ENCODE measurements at places on chromosomes 13 and 19.

- no peaks in the 10 kb centered on the region for H3K27me3 ChIP-seq
- H3K36me3 ChIP-seq: no peaks in the 10 kb centered on the region
- peak overlapping the region; percentile 91 for H3K4me3 ChIP-seq
- no peak overlapping the region for H3K27ac ChIP-seq
Measured at GRCh38 chr19:40576151-40576584, 505 bp upstream of the SHKBP1 start.

- peak overlapping the region; percentile 21 for H3K27ac ChIP-seq
- H3K4me1 ChIP-seq: peaks cover 6% of the 10 kb centered on the region
- H3K36me3 ChIP-seq: no peaks in the 10 kb centered on the region
- H3K4me3 ChIP-seq: peak overlapping the region; percentile 54
- DNase-seq: no peak
- no peaks in the 10 kb centered on the region for H3K27me3 ChIP-seq
Measured at GRCh38 chr13:82687884-82688283, 1194.4 kb downstream of the SLITRK1 start.

DNA sequence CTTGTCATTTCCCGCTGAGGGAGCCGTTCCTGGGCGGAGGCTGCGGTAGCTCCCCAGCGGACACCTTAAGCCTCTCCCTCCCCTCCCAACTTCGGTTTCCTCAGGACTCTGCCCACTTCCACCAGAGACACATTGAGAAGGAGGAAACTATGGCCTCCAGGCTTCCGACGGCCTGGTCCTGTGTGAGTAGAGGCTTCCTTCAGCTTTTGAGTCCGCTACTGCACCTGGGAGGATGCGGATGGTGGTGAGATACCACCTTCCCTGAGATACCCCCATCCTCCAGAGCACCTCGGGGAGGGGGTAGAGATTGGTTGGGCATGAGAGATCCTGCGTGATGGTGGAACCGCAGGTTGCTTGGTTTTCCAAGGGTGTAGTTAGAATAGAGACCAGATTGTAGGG is 955 bp downstream of the ZNF274 start:
- no peak for DNase-seq
- H3K4me1 ChIP-seq: 0 out of 2 replicates have a peak, but pooled peaks cover 4% of the 10 kb centered on the region
- no peak overlapping the region for H3K27ac ChIP-seq
- H3K36me3 ChIP-seq: no peaks in the 10 kb centered on the region
- no peaks in the 10 kb centered on the region for H3K27me3 ChIP-seq

GRCh38 chr13:46373623-46374022 is 13.4 kb downstream of the RUBCNL start:
- H3K4me3 ChIP-seq: no peak overlapping the region
- H3K4me1 ChIP-seq: peaks cover 27% of the 10 kb centered on the region
- no peak overlapping the region for H3K27ac ChIP-seq
- H3K27me3 ChIP-seq: no peaks in the 10 kb centered on the region
- DNase-seq: no peak
- no peaks in the 10 kb centered on the region for H3K36me3 ChIP-seq

DNA sequence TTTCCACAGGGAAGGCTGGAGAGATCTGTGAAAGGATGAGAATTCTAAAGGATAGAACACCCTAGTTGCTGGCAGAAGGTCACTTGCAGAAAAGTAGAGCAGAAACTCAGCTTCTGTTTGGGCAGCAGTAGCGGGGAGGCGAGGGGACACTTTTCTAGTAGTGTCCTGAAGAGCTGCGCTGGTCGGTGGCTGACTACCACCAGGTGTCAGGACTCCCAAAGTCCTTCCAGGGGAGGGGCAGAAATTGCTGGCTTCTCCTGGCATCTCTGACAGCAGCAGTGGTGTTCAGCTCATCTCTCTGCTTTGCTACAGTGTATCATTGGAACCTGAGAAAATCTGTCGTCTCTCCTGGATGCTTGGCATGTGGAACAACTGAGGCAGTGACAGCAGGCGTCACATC is 120.9 kb downstream of the ZDHHC20 start:
- H3K4me1 ChIP-seq: no peaks in the 10 kb centered on the region
- H3K4me3 ChIP-seq: no peak overlapping the region
- H3K27ac ChIP-seq: no peak overlapping the region
- no peaks in the 10 kb centered on the region for H3K27me3 ChIP-seq
- no peaks in the 10 kb centered on the region for H3K36me3 ChIP-seq
- no peak for DNase-seq

DNA sequence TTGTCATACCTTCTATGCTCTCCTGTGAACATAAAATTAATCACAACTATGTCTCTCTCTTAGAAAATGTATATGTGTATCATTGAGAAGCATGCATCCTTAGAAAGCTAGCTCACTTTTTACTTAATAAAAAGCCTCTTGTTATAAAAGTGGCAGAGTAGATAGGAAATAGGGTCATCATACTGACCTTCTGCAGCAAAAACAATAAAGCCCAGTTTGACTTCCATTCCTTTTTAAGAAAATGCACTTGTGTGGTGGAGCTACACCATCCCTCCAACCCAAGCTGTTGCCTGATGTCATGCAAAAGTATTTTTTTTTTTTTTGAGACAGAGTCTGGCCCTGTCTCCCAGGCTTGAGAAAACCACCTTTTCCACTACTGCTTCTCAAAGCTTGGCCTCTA is 393.3 kb downstream of the LIG4 start:
- no peak overlapping the region for H3K4me3 ChIP-seq
- DNase-seq: no peak
- no peaks in the 10 kb centered on the region for H3K36me3 ChIP-seq
- H3K27ac ChIP-seq: no peak overlapping the region
- no peaks in the 10 kb centered on the region for H3K4me1 ChIP-seq

DNA sequence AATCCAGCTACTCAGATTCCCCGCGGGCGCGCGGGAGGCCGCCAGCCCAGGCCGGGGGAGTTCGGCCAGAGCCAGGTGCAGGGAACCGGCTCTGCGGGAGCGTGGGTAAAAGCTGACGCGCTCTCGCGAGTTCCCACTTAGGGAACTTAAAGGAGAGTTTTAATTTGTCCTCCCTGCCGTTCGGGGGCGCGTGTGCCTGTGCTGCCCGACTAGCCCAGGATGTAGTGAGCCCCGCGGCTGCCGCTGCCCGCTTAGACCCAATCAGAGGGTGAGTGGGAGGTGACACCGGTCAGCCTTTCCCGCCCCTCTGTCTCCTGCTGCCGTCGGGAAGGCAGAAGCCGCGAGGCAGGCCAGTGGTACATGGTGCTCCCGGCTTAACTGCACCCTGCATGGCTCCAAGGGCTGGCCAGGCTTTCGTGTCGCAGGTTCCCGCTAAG is 36.0 kb upstream of the NEK3 start:
- H3K36me3 ChIP-seq: no peaks in the 10 kb centered on the region
- no peak overlapping the region for H3K27ac ChIP-seq
- no peaks in the 10 kb centered on the region for H3K27me3 ChIP-seq
- H3K4me3 ChIP-seq: peak overlapping the region; percentile 79
- no peaks in the 10 kb centered on the region for H3K4me1 ChIP-seq

DNA sequence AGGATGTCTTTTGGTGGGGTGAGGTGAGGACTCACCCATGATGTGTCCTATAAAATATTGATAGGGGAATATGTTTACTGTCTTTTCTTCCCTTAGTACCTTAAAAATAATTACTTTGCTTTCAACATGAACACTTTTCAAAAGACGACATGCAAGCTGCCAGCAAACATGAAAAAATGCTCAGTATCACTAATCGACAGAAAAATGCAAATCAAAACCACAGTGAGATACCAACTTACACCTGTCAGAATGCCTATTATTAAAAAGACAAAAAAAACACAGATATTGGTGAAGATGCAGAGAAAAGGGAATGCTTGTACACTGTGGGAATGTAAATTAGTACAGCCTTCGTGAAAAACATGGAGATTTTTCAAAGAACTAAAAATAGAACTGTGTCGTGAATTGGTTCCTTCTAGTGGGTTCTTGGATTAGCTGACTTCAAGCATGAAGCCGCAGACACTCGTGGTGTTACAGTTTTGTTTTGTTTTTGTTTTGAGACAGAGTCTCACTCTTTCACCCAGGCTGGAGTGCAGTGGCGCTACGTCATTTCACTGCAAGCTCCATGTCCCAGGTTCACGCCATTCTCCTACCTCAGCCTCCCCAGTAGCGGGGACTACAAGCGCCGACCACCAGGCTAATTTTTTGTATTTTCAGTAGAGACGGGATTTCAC is 160.9 kb downstream of the FGF9 start:
- H3K27ac ChIP-seq: no peak overlapping the region
- DNase-seq: no peak
- H3K27me3 ChIP-seq: no peaks in the 10 kb centered on the region
- no peaks in the 10 kb centered on the region for H3K4me1 ChIP-seq
- no peaks in the 10 kb centered on the region for H3K36me3 ChIP-seq
- H3K4me3 ChIP-seq: no peak overlapping the region
